ENCODE measurements at places on chromosomes 16 and 17. TPM values are rescaled to one million over a fixed set of nuclear protein-coding genes. Genes with fewer than 3 reads are reported as not detected.

DNA sequence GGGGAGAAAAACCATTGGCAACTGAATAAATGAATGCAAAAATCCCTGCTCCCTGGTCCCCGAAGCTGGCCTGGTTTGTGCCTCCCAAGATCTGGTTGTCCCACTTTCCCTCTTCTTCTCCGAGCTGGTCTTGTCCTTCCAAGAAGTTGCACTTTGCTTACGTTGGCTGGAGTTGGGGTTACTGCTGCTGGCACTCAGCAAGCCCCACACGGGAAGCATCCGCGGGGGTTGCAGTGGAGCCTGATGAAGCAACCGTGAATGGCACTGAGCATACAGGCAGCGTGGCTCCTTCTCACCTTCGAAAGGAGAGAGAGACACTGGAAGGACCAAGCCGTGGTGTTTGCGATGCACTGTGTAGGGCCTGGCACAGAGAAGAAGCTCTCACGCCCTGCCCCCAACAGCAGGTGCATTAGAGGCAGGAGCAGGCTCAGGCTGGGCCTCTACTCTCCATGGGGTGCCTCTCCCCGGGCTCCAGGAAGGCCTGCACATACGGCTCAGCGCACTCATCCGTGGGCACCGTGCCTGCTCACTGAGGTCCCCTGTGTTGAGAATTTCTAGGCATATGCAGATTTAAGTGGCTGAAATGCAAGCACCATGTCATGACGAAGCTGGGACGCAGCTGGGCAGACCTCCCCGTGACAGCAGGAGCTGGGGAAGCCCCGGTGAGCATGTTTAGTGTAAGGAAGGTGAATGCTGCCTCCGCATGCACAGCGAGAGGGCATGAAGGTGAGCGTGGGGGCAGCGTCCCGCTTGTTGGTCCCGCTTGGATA, 12.1 kb downstream of the CA5A start:
- no peak for DNase-seq

DNA sequence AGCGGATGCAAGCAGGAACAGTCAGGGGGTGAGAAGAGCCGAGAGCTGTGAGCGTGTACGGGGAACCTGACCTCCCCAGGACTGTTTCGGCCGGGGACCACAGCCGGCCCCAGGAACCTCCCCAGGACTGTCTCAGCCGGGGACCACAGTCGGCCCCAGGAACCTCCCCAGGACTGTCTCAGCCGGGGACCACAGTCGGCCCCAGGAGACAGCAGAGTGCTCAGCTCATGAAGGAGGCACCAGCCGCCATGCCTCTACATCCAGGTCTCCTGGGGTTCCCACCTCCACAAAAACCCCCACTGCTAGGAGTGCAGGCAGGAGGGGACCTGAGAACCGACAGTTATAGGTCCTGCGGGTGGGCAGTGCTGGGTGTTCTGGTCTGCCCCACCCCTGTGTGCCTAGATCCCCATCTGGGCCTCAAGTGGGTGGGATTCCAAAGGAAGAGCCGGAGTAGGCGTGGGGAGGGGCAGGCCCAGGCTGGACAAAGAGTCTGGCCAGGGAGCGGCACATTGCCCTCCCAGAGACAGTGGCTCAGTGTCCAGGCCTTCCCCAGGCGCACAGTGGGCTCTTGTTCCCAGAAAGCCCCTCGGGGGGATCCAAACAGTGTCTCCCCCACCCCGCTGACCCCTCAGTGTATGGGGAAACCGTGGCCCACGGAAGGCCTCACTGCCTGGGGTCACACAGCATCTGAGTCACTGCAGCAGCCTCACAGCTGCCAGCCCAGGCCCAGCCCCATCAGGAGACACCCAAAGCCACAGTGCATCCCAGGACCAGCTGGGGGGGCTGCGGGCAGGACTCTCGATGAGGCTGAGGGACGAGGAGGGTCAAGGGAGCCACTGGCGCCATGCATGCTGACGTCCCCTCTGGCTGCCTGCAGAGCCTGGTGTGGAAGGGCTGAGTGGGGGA, 4.3 kb downstream of the RHBDF1 start:
- DNase-seq, result no peak

DNA sequence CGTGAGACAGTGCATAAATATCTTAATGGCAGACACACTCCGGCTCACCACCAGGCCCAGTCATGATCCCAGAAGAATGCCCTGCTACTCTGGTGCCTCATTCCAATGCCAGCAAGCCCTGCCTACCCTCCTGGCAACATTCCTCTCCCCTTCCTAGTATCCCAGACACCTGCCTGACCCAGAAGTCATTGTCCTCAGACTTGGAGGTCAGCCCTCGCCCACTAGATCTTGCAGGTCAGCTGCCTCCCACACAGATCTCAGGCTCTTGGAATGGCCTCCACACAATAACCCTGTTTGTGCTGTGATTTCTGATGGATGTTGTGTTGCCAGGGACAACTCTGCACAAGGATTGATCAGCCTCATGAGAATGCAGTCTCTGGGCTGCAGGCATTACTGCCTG, 1.8 kb upstream of the TEX2 start:
- no peak for DNase-seq

DNA sequence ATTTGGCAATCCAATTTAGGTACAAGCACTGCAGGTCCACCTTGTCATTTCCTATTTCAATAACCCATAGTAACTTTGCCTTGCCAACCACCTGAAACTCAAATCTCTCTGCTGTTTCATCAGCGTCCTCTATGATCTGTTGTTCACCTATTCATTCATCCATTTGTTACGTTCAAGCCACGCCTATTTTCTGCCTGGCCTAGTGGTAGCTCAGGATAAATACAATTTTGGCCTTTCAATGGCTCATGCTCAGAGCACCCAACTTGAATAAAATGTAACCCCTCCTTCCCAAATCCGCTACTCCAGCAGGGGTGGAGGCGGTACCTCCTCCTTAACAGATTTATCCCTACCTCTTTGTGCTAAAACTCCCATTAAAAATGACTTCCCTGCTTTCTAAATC, 3.6 kb upstream of the FBXO47 start:
- no peak for DNase-seq

GRCh38 chr17:4182043-4182442, 39.0 kb downstream of the CYB5D2 start:
- no peak for DNase-seq

GRCh38 chr16:2874912-2875362, 8.1 kb upstream of the FLYWCH2 start:
- DNase-seq, result peak; percentile 84

- DNase-seq, result no peak
Measured at GRCh38 chr16:61987474-61988012, 48.7 kb downstream of the CDH8 start.

DNA sequence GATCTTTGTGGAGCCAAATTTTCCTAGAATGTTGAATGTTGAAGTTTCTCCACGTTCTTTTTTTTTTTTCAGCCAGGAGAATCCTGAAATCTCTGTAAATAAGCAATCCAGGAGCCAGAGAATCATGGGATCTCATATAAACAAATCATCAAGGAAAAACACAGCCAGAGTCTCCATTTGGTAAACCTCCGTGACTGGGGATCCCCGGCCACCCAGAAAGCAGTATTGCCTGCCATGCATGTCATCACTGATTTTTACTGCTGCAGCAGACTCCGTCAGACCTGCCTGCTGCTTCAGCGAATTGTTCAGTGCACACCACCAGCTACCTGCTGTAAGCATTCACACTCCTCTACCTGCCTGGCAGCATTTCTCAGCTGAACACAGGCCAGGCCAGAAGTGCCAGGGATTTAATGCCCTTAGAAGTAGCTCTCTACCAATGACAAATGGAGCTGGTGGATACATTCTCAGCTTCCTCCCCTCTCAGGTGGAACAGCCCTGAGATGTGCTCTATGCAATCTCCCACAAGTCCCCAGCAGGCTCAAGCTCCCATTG, 158.6 kb downstream of the CYLD start:
- DNase-seq, result no peak

The TMEM235 gene
- total RNA-seq, result not detected

The SLFN14 gene
- total RNA-seq, result not detected

The GLP2R gene
- total RNA-seq, result 28.2 TPM

The CCL5 gene
- 13.7 TPM for total RNA-seq

The KRTAP9-4 gene
- total RNA-seq, result not detected

The TP53TG3F gene
- not detected for total RNA-seq

The PTX4 gene
- total RNA-seq, result not detected

The ITGAL gene
- total RNA-seq, result 14.8 TPM

The IRX6 gene
- total RNA-seq, result not detected

The TBC1D3 gene
- total RNA-seq, result not detected

Measured in mucosa of descending colon (tissue), 3 donors.